BJ (cell line): ENCODE measurements at places on chromosomes 1 and 21.
A peak's percentile ranks its signal among the peaks of the same experiment; 100 is the strongest.

- no peak for DNase-seq
These were observed 25.9 kb downstream of the KCNA2 start for GRCh38 chr1:110580244-110580643.

- no peak for DNase-seq
These were observed 4.7 kb upstream of the ABCG1 start for GRCh38 chr21:42214081-42214750.

GRCh38 chr1:151324390-151324930 lies 2.8 kb downstream of the PI4KB start:
- no peak for DNase-seq

- DNase-seq, result no peak
These were observed 67.3 kb upstream of the MAP10 start for GRCh38 chr1:232737917-232738316.

GRCh38 chr1:172863031-172863430 lies 187.7 kb downstream of the TNFSF18 start:
- DNase-seq, result no peak

DNA sequence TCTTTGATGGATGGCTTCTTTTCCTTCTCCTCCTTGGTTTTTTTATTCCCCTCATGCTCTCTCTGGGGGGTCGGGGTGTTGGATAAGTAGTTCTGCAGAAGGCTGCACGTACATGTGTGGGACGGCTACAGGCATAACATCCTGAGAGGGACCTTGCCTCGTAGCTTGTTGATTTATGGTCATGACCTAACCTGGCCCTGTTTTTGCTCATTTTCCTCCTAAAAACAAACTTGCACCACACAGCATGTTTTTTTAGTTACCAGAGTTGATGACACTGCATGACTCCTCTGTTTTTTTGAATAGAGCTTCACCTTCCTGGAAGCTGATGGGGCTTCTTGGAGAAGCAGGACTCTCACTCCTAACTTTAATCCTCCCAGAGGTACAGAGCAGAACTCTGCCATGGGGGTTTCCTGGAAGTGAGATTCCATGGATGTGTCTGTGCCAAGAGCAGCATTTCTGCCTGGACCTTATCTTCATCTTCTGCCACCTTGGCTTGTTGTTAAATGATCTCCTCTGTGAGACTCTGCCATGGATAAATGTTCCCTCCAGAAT lies 114.7 kb downstream of the PAPPA2 start:
- no peak for DNase-seq

DNA sequence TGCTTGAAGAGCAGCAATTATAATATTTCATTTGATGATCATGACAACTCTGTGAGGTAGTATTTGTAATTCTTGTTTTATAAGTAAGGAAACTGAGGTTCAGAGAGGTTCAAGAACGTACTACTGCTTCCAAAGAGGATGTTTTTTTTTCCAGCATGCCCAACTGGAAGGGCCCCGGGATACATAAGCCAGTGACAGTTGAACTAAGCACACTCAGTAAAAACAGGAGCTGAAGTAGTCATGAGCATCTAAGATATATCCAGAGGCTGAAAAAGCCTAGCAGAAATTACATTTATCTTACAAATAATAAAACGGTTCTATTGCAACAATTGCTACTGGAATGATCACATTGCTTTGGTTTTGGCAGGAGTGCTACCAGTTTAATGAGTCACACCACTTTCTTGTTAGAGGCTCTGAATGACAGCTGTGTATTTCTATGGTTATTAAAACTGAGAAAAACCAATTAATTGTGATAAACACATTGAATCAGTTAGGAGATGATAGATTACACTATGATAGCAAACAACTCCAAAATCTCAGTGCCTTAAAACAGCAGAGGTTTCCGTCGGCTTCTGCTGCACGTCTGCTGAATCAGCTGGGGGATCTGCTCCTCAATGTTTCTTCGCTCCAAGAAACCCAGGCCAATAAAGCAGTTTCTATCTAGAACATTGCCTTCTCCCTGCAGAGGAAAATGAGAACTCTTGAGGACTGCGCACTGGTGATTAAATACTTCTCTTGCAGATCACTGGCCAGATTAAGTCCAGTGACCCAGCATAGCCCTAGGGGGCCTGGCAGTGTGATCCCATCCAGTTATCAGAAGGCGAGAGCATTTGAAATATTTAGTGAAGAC lies 522.7 kb downstream of the PLPP3 start:
- DNase-seq, result no peak

DNA sequence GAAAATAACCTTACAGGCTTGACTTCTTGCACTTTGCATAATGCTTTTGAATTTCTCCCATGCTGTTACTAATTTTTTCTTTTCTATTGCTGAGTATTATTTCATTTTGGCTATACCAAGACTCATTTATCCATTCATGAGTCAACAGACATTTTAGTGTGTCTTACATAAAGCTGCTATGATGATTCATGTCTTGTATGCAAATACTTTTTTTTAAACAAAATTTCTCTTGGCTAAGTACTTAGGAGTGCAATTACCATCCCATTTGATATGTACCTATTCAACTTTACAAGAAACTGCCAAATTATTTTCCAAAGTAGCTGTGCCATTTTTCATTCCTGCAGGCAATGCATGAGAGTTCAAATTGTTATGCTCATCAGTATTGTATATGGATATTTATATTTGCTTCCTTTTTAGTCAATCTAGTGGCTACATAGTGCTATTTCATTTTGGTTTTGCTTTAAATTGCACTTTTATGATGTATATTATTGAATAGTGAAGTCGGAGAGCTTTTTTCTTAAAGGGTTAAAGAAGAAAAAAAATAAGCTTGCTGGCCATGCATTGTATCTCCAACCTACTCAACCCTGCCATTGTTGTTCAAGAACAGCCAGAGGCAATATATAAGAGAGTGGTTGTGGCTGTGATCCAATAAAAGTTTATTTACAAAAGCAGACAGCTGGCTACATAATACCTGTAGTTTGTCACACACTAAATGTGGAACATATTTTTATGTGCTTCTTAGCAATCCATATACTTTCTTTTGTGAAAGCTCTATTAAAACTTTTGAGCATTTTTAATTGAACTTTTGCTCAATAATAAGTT lies 862.8 kb downstream of the KCNT2 start:
- DNase-seq, result no peak

DNA sequence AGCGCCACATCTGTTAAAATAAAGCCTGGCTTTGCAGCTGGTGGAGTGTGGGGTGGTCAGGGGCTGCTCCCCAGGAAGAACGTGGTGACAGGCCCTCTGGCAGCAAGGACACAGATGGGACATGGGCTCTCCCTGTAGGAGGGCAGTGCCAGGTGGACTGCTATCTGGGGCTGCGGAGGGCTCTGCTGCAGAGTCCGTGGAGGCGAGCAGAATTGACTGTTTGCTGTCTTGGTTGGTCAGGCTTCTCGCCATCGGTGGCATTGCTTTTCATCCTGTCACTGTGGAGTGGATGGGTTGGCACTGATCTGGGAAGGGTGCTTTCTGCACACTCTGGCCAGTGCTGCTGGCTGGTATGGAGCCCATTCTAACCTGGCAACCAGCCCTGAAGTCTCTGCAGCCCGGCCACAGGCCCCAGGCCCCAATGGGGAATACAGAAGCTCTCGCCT lies 103.0 kb downstream of the LAMC2 start:
- DNase-seq, result no peak

DNA sequence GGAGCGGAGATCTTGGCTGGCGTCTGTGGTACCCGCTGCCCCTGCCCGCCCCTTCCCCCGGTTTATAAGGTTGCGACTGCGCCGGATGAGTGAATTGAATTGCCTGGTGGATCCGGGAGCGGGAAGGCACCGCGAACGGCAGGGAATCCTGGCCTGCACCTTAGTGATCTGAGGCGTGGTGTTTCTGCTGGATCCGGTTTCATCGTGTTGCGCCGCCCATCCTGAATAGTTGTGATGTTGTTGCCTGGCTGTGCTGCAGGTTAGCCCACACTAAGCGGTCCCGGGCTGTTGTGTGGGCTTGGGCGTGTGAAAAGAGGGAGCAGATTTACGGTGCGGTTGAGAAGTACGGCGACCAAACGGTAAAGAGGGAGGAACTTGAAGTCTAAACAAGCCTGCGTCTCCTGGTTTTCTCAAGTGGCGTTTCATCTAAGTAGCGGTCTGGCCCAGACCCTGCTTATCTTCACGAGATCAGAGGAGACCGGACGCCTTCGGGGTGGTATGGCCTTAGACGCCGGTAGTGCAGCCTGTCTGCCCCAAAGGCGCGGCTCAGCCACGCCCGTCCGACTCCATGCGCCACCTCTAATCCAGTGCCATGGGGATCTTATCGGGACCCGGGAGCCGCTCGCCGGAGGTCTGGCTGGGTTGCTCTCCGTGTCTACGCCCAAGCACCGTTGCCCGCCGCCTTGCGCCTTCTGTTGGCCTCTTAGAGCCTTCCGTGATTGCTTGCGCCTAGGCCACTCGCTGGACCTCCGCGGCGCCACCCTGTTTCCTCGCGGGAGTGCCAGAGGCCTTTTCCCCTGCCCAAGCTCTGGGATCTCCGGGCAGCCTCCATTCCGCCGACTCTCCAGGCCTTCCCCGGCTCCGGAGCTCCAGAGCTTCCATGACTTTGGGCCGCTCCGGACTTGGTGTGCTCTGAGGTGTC lies 87.5 kb upstream of the RHOU start:
- no peak for DNase-seq

DNA sequence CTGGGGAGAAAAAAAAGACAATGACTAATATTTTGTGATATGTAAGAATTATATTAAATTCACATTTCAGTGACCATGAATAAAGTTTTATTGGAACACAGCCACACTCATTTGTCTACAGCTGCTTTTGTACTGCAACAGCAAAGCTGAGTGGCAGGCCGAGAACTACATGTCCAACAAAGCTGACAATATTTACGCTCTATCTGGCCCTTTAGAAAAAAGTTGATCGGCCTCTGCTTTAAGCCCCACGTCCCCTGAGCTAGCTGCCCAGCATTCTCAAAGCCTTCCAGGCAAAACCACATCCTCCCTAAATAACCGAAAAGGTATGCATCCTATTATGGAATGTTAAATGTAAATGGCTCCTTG lies 8.6 kb downstream of the SLC2A1 start:
- DNase-seq, result no peak

GRCh38 chr1:245771511-245772281 lies 616.9 kb downstream of the KIF26B start:
- DNase-seq, result peak; percentile 96

DNA sequence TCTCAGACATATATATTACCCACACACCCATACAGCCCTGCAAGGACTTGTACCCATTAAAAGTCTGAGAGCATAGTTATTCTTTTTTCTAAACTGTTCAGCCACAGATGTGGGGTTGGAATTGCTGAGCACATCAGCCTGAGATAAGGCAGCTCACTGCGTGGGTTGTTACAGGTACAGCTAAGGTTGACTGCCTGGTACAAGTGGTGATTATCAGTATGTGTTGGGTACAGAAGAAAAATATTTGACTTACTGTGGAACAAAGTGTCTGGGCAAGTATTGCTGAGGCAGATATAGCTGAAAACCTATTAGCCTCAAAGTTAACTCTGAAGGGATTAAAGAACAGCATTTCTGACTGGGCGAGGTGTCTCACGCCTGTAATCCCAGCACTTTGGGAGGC lies 5.0 kb downstream of the STX12 start:
- DNase-seq, result no peak

DNA sequence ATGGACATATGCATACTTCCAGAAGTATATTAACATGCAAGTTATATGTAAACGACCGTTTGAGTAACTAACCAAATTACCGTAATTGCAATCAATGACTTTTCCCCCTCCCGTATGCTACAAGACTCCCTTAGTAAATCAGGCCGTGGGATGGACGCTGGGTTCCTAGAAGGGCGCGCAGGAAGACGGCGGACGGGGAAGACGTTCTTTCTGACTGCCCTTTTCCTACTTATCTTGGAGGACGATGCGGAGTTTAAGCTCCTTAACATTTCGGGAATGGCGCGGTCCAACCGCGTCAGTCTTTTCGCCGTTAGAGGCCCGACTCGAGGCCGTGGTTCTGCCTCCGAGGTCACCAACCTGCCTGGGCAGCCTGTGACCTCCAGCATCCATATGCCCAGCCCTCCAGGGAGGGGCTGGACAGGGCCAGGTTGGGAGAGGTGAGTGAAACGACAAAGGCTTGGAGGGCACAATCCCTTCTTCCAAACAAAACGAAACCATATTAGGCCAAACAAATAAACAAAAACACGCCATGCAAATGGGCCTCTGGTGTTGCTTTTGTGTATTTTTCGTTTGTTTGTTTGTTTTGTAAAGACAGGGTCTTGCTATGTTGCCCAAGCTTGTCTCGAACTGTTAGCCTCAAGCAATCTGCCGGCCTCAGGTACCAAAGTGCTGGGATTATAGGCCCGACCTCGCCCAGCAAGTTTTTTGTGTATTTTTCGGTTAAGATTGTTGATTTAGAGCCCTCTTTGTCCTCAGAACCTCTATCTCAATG lies 873 bp upstream of the PI4KB start:
- no peak for DNase-seq

- DNase-seq, result no peak
These were observed 351.0 kb upstream of the B3GALT2 start for GRCh38 chr1:193537266-193538002.

DNA sequence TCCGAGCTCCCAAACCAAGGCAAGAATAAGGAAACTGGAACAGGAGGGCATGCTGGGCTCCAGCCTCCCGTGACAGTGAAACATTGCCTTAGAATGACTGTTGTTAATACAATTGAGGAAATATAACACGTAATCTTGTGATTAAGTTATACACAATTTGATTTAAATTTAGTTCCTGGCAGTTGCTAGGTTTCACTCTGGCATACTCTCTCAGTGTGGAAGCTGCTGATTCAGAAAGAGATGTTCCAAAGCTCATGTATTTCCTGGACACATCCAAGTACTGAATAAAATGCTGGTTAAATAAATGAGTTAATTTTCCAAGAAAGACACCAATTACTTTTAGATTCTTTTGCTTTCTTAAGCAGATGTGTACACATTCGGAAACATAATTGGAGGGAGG lies 176.1 kb downstream of the GRIK1 start:
- no peak for DNase-seq

- peak; percentile 13 for DNase-seq
These were observed 56.7 kb downstream of the S1PR1 start for GRCh38 chr1:101293461-101294051.

GRCh38 chr1:1137256-1138045 lies 21.6 kb upstream of the C1orf159 start:
- no peak for DNase-seq

DNA sequence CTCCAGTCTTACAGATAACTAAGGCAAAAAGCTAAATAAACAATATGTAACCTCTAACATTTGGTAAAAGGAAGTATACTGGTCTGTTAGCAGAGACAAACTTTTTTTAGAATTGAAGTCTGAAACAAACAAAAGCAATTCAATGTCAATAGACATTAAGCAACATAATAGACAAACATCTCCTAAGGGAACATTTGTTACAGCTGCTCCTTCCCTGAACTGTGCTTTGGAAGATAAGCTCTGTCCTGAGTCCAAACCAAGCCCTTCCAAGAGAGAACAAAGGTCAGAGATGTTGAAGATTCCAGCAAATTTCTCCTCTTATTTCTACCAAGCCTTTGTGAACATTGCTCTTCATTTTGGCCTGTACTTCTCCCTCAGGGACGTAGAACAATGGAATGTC lies 25.3 kb downstream of the FMO2 start:
- no peak for DNase-seq

GRCh38 chr21:34302521-34302920 lies 61.3 kb upstream of the KCNE2 start:
- no peak for DNase-seq
